Daoy (cell line): ENCODE measurements at places on chromosomes 3 and 15. TPM values are rescaled to one million over a fixed set of nuclear protein-coding genes. Genes with fewer than 3 reads are reported as not detected.

The CD200 gene
- 0.06 TPM in 1 of 2 replicates, not detected in the other for total RNA-seq

The PP2D1 gene
- total RNA-seq: not detected in 2 replicates

The TMEM108 gene
- total RNA-seq: 0.34 and 1.8 TPM in 2 replicates

- no peak for DNase-seq
Observed at GRCh38 chr3:98514948-98515347, 7.8 kb downstream of the CLDND1 start.

GRCh38 chr3:157572559-157573270, 69.5 kb upstream of the VEPH1 start:
- DNase-seq: peak; percentile 61
